ENCODE measurements at places on chromosomes 5 and 9.

DNA sequence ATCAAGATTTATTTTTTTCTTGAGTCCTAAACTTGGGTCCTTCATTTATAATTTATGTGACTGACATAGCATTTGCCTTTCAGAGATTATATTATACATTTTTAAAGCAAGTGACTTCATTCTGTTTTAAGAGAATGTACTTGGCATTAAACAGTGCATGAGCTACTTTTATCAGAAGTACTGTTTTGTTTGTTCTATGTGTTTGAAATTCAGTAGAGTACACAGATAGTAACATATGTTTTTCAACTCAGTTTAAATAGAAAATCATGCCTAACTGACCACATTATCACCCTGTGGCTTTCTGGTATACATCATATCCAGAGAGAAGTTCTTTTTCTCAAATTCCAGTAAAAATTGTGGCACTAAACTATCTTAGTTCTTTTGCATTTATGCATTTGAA is 335.3 kb upstream of the CDH18 start:
- DNase-seq: no peak

DNA sequence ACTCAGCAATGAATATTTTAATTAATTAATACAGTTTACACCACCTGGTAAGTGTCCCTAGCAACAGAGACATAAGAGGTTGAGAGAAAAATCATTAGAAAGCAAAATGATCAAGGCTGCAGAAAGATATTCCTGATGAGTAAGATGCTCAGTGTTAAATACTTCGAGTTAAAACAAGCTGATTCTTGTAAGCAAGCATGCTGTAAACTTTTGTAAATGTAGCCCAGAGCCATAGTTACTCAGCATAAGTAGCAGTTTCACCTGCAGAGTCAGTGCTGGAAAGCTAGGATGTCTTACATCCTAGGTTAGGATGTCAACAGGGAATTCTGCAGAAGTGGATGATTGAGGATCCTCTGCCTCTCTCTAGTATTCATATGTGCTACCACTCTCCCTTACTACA is 4.2 kb downstream of the PRKACG start:
- no peak for DNase-seq

- DNase-seq: no peak
Observed at GRCh38 chr9:72911816-72912215, 41.0 kb downstream of the ALDH1A1 start.

DNA sequence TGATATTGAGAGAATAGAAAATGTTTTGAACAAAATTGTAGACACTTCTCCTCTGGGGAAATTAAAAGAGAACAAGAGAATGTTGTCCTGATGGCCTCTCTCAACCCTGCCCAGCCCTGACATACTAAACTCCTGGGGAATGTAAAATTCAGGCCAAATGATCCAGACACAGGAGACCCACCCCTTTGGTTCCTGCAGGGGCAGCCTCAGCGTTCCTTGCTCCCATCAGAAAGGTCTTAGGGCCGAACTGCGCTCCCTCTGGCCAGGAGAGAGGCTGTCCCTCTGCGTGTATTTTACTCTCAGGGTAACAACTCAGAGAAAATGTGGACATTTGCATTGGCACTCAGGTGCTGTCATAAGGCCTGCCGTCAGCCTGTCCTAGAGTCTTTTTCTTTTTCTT is 616.3 kb upstream of the KLF4 start:
- no peak for DNase-seq

DNA sequence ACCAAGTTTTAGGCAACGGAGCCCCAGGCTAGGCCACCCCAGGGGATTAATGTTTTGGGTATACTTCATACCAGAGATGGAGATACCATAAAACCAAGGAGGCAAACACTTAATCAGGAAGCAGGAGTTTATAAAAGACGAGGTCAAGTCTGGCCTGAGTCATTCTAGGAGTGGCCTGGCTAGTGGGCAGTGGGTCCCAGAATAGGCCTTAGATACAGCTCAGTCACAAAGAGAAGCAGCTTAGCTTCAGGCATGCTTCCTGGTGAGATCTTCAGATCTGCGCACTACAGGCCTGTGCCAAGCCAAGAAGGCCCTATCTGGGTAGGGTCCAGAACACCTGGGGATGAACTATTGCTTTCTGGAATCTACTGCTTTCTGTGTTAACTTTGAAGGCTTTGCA is 20.6 kb upstream of the NR5A1 start:
- DNase-seq: no peak

GRCh38 chr5:113161806-113162205 is 185.2 kb downstream of the DCP2 start:
- DNase-seq: no peak

DNA sequence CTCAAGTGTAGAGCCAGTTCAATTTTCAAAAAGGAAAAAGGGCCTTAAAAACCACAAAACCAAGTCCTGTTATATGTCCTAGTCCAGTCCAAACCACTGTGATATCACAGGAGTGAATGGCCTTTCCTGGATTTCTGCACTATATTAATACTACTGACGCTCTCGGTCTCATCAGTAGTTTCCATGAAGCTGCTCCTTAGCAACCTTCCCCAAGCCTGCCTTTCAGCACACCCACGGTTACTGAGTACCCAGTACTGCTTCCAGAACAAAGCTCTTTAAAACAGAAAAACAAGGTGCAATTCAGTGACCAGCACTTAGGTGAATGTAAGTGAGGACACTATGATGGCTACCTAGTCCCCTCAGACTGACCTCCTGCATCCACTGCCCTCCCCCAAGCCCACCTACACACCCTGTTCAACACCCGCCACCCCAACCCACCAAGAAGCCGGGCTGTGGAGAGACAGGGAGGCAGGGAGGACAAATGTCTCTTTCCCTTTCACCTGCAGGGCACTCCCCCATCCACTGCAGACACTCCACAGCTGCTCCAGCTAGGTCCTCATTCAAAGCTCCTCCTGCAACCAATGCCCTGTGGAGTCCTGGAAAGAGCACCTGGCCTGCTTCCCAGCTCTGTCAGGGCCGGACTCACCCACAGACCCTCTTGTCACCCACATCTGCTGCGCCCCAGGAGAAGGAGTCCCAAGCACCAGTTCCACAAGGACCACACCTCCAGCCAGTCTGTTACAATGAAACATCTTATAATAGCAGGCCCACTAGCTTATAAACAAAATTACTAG is 25.9 kb downstream of the PSMB7 start:
- DNase-seq: no peak

- DNase-seq: no peak
Observed at GRCh38 chr5:68245319-68245718, 29.8 kb downstream of the PIK3R1 start.

- peak; percentile 56 for DNase-seq
Observed at GRCh38 chr9:114072184-114073140, 5.6 kb downstream of the AMBP start.

DNA sequence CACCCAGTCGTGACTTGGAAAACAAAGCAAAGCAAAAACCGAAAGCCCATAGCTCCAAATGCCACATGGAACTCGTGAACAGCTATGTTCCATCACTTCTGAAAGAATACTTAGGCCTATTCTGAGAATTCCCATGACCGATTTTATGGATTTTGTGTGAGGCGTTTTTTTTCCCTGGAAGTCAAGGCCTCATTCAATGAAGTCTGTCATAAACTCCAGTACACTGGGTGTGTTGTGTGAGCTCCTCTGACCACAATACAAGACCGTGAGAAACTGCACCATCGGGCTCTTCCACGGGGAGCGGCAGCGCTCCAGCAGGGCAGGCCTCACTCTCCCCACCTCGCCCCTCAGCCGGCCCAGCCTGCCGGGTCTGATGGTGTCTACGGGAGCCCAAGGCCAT is 209.5 kb downstream of the FANCC start:
- no peak for DNase-seq

- DNase-seq: no peak
Observed at GRCh38 chr5:154346427-154346826, 99.4 kb upstream of the SAP30L start.

DNA sequence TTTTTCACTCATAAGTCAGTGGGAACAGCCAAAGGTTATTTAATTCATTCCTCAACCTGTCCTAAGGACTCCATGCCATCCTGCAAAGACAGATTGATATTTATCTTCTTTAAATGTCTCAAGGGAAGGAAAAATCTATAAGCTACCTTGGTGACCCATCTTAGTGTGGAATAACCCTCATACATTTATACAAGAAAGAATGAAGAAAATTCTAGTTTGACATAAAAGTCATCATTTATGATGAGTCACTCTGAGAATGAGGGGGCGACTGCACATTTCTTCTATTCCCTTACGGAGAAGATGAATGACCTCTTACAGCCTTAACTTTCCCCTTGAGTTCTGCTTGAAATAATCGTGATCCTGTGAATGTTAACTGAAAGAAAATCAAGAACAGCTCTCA is 26.8 kb upstream of the NUDT12 start:
- DNase-seq: no peak

DNA sequence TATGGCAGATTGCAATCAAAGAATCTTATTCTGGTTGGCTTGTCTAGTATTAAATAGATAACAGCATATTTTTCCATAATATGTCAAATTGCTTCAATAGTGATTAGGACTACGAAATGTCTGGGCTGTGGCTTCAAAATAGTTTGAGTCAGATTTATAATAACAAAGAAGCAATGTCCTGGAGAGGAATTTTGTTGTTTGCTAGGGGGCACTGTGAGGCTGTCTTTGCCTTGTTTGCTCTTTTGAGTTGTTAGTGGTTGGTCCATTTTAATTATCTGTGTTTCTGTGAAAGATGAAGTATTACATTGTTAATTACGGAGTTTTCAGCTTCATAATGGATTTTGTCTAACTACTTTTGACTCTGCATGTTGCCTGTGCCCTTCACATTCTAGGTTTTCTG is 713.6 kb downstream of the TLE4 start:
- DNase-seq: no peak

- no peak for DNase-seq
Observed at GRCh38 chr9:96502539-96503373, 52.8 kb downstream of the HABP4 start.

DNA sequence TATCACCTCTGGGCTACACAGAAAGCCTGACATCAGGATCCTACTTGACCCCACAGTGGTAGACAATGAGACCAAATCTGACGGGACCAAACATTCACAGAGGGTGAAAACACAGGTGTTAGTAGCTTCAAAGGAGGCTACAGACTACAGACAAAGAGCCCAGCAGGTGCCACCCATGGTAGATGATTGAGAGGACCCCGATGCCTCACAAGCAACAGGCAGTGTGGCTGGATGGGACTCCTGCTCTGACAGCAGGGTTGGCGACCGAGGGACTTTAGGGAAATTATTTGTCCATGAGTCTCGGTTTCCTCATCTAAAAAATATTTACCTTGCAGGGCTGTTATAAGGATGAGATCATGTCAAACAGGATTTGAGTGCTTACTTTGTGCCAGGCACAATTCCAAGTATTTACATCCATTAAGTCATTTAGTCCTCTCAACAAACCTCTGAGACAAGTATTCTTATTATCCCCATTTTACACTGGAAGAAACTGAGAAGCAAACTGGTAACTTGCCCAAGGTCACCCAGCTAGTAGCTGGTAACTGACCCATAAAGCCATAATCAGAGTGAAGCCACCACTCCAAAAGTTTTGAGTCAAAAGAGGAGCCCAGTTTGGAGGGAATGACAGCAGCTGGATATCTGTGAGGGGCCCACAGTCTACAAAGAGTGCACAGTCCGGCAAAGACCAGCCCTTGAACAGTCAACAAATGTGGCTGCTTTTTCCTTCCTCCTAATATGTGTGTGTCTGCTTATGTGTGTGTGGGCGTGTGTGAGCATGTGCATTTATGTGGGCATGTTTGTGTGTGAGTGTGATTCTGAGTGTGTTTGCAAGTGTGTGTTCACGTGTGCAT is 502.0 kb downstream of the BNC2 start:
- DNase-seq: no peak

GRCh38 chr5:76920491-76920890 is 32.4 kb upstream of the CRHBP start:
- DNase-seq: no peak

DNA sequence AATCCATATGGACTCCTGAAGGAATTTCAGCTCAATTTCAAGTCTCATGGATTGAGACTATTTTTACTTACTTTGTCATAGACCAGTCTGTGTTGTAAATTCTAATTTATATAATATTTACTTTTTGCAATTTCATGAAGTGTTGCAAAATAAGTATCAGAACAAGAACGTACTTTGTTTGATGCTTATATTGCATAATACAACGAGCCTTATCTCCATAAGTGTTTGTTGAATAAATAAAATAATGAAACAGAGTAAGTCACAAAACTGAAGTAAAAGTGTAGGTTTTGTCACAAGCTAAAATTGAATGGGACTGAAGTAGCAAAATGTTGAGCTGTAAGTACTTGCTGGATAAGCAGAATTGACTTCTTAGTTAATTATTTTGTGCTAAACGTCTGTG is 3.0 kb upstream of the LIFR start:
- no peak for DNase-seq

DNA sequence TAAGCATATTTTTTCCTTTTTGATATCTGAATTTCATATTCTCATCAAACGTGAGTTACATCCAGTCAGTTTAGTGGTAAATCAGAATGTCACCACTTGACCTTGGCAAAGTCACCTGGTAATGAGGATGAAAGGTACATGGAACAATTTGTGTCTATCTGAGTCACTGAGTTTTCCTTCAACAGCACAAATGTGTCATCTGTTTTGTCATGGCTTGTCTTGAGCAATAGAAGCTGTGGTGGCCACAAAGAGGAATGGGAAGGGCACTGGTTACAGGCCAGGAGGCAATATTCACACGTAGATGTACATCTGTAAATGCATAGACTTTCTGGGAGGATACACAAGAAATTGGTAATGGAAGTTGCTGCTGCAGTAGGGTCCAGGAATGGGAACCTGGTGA is 8.4 kb upstream of the ZNF474 start:
- DNase-seq: no peak

DNA sequence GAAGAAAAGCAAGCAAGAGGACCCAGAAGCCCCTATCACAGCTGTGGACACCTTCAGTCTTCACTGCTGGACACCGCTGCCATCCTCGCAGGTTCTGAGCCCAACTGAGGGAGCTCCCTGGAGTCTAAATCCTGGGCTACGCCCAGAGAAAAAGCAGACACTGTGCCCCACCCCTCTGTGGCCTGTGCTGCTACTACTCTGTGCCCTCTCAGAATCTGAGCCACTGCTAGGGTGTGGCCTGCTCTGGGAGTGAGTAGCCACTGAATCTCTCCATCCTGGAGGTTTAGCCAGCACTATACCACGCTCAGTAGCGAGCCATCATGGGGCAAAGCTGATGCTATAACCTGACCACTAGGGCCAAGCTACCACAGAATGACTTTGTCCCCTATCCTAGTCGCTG is 338.2 kb downstream of the NPR3 start:
- DNase-seq: no peak

- no peak for DNase-seq
Observed at GRCh38 chr9:129498451-129499384, 122.2 kb downstream of the C9orf50 start.

- no peak for DNase-seq
Observed at GRCh38 chr9:101027236-101027635, 1.3 kb upstream of the PLPPR1 start.

DNA sequence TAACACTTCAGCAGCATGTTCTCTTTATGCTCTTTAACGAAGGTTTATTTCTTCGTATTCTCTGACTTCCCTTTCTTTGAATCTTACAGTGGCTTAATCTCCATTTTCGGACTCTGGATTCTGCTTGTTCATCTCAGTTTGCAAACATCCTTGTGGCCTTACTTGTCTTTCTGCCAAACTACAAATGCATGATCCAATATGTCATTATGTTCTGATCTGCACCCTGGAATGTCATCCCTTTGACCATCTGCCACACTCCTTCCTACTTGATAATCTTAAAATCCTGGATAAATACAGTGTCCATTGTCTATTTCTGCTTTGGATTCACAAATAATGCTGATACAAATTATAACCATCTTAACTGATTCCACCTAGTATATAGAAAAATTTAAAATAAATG is 499.2 kb downstream of the CDH18 start:
- no peak for DNase-seq

All from caudate nucleus (tissue), 63 donors.